ENCODE measurements at places on chromosomes 7 and 10. TPM values are rescaled to one million over a fixed set of nuclear protein-coding genes. Genes with fewer than 3 reads are reported as not detected.

Gene CDK14
- total RNA-seq: 29.8 TPM

Gene CAMK1D
- 5.2 TPM for total RNA-seq

Gene HPSE2
- 8.0 TPM for total RNA-seq

Gene AS3MT
- total RNA-seq: 5.2 TPM

Gene NXPH1
- not detected for total RNA-seq

Gene PON2
- total RNA-seq: 168 TPM

Gene ST7
- 24.3 TPM for total RNA-seq

Gene CRTAC1
- total RNA-seq: 1.6 TPM

Gene OR2A42
- 0.66 TPM for total RNA-seq

Gene NRF1
- 29.2 TPM for total RNA-seq

Gene LEP
- 48.2 TPM for total RNA-seq

Gene RBP4
- 63.5 TPM for total RNA-seq

Gene SLC26A4
- 0.44 TPM for total RNA-seq

Measured in breast epithelium (tissue), 4 donors.